ENCODE measurements at places on chromosomes 7 and 10.

DNA sequence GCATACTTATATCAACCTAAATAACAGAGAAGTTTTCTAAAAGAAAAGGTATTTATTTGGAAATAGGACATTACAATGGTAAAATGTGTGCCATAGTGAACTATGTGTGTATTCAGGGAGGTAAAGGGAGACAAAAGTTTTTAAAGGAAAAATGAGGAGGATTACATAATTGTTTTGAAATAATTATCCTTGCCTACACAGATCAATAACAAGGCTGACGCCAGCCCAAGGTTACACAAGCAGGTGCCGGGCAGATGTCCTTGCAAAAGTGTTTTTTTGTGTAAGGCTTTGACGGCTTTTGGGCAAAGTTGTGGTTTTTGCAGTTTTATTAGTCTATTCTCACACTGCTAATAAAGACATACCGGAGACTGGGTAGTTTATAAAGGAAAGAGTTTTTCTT is 22.7 kb upstream of the SLC35B4 start:
- DNase-seq = no peak

DNA sequence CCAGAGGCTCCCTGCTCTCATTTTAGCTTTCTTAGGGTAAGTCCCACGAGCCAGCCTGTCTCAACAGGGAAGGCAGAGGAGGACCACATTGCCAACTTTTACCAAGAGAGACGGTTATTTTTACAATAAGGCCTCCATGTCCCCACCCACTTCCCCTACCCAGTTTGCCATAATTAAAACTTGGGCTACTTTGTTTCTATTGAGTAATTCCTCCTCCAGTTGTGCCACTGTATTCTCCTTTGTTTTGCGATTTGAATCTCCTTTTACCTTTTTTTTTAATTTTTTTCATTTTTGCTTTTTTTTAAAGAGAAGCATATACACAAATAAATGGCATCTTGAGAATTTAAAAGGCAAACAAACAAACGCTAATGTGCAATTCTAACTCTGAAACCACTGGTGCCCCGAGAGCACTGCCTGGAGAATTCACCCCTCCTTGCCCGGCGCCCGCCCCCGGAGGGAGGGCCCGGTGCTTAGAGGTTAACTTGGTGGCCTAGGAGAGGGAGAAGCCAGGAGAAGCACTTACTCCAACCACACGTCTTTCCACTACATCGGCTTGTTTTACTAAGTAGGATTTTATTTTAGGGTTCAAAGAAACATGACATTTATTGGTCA is 282.3 kb downstream of the USP6NL start:
- no peak for DNase-seq

DNA sequence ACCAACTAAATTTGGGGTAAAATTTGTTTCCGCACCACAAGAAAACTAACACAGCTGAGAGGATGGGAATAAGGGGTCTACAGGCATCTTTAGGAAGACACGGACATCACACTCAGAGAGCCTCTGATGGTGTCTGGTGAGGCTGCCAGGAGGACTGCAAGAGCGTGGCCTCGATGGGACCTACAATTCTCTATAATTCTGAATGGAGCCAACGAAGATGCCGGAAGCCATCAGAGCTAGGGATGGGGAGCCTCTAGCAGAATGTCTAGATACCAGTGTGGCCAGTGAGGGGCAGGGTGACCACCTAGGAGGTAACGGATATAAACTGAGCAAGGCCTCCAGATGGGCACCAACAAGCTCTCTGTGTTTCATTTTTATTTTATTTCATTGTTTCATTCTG is 7.5 kb downstream of the GRID1 start:
- no peak for DNase-seq

GRCh38 chr7:33742999-33743587 is 162.2 kb upstream of the BMPER start:
- no peak for DNase-seq

- DNase-seq = no peak
These were observed 950.0 kb upstream of the CELF2 start for GRCh38 chr10:10067644-10068043.

DNA sequence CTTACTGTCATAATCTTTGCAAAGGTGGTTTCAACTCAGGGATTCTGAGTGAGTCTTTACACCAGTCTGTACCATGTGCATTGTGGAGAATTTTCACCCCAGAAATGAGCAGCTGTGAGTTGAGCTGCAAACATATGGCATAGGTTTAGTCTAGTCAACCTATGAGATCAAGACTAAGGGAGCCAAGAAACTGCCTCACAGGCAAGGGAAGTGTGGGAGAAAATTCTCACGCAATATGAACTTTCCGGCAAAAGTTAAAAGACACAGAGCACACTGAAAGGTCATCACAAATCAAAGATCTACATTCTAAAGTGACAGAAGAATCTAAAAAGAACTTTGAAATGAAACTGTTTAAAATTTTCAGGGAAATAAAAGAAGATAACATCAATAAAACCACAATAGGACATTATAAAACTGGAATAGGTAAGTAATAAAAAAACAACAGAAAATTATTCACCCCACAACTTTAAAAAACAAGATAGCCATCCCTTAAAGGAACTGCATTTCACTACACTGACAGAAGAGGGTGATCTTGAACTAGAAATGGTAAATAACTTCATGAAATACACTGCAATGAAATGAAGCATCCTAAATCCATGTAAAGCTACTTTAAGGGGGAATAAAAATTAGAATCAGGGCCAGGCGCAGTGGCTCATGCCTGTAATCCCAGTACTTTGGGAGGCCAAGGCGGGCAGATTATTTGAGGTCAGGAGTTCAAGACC is 63.5 kb downstream of the LGI1 start:
- DNase-seq = no peak

GRCh38 chr7:30995536-30995935 is 31.8 kb downstream of the GHRHR start:
- DNase-seq = no peak

DNA sequence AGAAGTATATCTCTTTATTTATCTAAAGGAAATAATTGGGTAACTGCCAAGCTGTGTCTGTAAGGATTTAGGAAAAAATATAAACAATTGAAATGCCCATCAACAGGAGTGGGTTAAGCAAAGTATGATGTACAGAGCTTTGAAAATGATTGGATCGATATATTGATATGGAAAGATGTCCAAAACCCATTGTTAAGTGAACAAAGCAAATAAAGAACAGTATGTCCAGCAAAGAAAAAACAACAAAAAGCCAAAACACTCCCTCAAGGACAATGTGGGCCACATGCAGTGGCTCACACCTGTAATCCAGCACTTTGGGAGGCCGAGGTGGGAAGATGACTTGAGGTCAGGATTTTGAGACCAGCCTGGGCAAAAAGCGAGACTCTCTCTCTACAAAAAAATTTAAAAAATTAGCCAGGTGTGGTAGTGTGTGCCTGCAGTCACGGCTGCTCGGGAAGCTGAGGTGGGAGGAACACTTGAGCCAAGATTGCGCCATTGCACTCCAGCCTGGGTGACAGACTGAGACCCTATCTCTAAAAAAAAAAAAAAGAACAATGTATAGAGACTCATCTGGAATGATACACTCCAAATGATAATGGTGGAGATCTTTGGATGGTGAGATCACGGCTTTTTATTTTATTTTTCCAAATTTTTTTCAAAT is 37.9 kb downstream of the XRCC2 start:
- DNase-seq = no peak

DNA sequence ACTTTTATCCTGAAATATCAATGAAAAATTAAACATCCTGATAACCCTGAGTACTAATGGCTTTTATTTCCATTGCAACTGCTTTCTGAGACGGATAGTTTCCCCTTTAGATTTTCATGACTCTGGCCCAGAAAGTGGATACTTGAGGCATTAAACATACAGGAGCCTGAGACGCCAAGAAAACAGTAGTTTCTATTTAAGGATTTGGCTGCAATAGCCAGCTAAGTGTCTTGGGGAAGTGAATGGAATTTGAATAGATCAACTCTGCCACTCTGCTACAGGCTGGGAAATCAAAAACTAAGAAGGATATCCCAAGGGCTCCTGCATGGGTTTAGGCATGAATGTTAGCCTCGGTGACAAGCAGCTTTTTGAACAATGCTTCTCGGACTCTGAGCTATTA is 24.7 kb upstream of the GPAM start:
- no peak for DNase-seq

DNA sequence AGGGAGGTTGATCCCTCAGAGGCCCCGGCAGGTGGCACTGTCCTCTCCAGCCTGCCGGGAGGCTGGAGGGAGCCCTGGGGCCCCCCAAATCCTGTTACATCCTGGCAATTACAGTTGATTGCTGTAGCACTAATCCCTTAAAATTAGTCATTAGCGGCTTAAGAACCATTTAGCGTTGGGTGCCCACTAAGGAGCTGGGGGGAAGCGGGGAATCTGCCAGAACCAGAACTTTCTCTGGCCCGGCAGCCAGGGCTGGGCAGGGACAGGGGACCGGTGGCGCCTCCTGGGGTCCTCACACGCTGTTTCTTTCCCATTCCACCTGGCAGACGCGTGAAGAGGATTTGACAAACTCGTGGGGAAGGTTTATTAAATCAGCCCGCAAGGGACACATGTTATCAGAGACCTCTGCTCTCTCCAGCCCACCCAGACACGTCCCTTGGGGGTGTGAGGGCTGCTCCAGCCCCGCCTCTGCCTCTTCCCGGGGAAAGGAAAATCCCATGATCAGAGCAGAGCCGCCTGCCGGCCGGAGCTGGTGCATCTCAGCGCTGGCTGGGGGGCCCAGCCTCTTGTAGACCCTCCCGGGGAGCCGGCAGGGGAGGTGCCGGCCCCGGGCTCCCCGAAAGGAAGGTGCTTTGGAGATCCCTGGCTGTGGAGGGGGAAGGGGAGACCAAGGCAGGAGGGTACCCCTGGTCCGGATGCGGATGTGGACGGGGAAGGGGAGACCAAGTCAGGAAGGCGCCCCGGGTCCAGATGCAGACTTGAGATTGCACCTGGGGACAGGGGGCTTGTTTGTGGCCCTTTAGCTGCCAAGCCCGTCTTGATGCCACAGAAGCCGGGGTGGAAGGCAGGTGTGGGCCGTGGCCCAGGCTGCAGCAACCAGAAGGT is 142.7 kb downstream of the ELFN1 start:
- no peak for DNase-seq

GRCh38 chr10:121168545-121169216 is 317.5 kb downstream of the WDR11 start:
- DNase-seq = no peak

- DNase-seq = no peak
These were observed 79.5 kb downstream of the CARD11 start for GRCh38 chr7:2964208-2964607.

GRCh38 chr10:95572131-95572820 is 11.1 kb upstream of the SORBS1 start:
- no peak for DNase-seq

DNA sequence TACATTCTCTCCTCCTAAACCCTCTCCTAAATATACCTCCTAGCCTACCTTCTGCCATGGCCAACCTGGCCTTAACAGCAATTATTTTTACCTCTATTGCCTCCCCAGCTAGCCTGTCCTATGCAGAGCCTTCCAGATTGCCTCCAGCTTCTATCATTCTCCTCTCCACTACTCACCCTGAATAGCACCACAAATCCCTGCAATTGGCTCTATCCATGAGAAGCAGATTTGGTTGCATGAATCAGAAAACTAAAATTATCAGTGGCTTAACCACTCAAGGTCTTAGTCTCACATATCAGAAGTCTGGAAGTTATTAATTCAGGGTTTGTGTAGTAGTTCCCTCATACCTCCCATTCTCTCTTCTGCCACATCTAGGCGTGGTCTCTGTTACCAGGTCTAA is 120.3 kb upstream of the CACUL1 start:
- no peak for DNase-seq

- DNase-seq = no peak
These were observed 16.6 kb downstream of the WDFY4 start for GRCh38 chr10:48701139-48701901.

DNA sequence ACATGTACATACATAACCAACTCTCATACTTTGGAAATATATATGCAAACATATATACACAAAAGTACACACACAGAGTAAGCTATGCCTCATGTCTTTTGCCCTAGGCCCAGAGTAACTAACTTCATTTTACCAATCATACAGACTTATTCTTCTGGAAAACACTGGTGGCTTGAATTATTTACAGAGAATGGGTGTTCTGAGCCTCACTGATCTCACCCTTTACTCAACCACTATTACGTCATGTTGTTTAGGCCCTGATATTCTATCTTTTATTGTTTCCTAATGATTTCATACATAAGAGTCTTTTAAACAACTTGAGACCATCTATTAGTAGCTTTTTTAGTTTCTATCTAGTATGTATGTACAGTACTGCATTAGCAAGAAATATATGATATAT is 43.0 kb downstream of the ANK3 start:
- no peak for DNase-seq

DNA sequence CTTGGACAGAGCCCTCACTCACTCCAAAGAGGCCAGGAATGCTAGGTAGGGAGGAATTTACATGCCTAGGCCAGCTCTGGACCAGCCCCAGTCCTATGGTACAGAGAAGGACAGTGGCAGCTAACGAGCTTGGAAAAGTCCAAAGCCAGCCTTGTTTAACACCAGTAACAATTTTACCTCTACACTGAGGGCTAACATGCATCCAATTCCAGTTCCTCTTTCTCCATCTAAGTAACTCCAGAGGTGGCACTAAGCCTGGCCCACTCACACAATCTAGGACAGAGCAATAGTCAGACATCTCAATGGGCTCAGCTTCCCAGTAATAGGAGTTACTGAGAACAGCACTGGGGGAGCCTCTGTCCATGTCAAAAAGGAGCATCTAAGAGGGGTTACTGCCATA is 5.7 kb upstream of the LCOR start:
- DNase-seq = no peak

GRCh38 chr10:132632851-132633684 is 95.5 kb downstream of the INPP5A start:
- no peak for DNase-seq

GRCh38 chr7:31688996-31689395 is 2.0 kb downstream of the PPP1R17 start:
- no peak for DNase-seq

GRCh38 chr7:1602386-1602785 is 32.6 kb upstream of the PSMG3 start:
- no peak for DNase-seq

DNA sequence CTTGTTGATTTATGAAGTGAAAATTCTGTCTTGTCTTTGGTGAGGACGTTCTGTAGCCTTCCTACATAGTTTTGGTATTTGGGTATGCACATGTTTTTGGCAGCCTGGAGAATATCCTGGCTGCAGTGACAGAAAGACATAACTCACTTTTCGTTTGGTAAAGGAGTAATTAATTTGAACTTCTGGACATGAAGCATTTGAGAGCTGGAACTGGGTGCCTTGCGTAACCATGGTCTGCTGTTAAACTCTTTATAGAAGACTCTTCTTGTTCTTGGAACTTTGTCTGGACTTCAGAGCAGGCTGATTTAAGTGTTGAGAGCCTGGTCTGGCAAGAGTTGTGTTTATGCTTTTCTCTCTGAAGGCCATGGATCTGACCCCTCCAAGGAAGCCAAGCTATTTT is 231.3 kb downstream of the LRMDA start:
- no peak for DNase-seq

All from activated naive CD4-positive, alpha-beta T cell treated with Interleukin-2 at 50 U/mL for 16 hours (primary cell).